NCI-H2081 treated with DMSO at 0.1 percent for 48 hours (cell line): ENCODE measurements at places on chromosomes 12 and 14.

DNA sequence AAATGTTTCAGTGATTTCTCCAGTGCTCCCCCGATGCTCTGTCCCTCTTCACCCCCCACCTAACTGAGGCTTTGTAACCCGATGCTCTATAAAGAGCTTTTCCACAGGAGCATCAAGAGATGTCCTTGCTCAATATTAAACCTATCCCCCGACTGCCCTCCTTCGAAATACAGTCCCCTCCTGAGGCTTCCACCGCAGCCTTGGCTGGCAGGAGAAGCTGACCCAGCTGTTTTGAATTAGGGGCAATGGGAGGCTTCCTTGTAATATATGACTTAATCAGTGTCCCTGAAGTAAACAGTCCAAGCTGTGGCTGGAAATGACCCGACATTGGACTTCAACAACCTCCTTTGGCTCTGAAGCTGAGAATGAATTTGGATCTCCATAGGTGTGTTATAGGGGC, 62.4 kb downstream of the TMEM30B start:
- DNase-seq, result no peak

- no peak for DNase-seq
These were observed 4.6 kb upstream of the LRRC23 start for GRCh38 chr12:6899837-6900519.

DNA sequence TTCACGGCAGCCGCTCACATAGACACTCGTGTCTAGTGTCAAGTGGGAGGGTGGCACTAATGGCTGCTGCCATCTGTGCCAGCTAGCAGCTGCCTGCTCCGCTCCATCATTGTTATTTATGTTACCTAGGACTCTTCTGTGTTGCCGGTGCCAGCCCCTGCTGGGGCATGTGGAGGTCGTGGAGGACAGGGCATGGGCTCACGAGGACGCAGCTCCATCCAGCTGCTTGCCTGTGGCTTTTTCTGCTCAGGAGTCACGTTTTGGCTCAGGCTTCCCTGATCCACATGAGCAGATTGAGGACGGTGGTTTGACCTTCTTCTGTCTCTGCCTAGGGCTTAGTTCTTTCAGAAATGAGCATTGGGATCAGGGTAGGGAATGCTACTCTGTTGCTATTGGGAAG, 31.2 kb downstream of the TPCN1 start:
- DNase-seq, result no peak

- DNase-seq, result no peak
These were observed 699 bp downstream of the MGAT2 start for GRCh38 chr14:49621114-49621881.

DNA sequence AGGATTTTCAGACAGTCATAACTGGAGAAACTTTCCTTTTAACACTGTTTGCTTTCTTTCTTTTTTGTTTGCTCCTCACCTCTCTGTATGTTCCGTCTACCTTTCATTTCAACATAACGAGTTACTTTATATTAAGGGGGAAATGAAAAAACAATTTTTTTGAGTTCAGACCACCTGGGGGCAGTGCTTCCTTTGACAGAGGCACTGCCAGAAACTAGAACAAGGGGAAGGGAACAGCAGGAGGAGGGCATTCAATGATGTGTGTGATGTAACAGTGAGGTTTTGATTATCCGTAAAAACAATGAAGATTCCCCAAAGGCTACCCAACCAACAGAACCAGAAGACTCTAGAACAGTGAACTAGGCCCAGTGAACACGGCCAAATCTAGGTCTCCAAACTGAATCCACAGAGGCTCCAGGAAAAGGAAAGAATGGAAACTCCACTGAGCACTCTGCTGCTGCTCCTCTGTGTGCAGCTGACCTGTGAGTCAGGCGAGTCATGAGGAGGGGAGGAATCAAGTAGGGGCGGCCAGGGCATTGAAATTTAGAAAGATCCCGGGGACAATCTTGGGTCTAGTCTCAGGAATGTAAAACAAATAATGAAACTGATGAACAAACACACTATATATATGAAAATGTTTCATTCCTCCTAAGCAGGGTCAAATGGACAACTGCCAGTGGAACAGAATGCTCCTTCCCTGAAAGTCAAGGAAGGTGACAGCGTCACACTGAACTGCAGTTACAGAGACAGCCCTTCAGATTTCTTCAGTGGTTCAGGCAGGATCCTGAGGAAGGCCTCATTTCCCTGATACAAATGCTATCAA, 323.5 kb downstream of the DAD1 start:
- no peak for DNase-seq

GRCh38 chr12:26162905-26163304, 32.5 kb upstream of the SSPN start:
- no peak for DNase-seq

DNA sequence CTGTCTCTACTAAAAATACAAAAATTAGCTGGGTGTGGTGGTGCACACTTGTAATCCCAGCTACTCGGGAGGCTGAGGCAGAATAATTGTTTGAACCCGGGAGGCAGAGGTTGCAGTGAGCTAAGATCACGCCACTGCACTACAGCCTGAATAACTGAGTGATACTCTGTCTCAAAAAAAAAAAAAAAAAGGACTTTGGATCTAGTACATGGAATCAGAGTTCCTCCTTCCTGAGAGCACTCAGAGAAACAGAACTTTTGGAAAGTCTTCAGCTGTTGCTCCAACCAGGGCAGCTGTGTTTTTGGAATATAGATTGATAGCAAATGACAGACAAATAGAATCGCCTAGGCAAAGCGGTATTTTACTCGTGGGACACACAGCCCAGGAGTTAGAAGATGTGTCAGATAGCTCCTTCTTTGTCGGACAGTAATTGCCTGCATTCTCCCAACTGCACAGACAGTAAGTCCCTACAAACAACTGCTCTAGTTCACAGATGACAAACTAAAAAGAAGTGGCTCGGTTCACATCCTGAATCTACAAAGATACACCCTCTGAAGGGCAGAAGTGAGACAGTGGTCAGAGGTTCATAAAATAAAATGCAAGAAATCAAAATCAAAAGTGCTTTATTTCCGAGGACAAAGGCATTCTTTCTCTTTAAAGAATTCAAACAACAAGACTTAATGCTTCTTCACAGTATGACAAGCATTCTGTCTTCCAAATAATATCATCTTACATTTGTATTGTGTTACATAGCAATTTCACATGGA, 17.1 kb upstream of the NEK9 start:
- DNase-seq, result no peak

DNA sequence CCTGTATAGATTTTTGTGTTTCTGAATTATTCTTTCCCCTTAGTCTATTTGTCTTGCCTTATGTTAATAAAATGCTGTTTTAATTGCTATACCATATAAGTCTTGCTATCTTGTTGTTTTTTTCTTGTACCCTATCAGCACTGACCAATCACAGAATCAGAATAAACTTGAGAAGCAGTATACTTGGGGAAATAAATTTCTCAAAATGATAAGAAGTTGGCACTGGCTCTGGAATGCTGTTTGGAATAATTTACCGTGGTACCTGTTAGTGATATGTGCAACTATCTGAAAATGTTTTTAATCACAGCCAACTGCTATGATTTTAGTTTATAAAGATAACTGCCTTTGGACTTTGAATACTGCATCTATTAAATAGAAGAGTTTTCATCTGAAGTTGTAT, 37.9 kb upstream of the EPS8 start:
- DNase-seq, result no peak

GRCh38 chr14:58914279-58914855, 274.1 kb upstream of the DAAM1 start:
- no peak for DNase-seq

- no peak for DNase-seq
These were observed 24.1 kb downstream of the ITPR2 start for GRCh38 chr12:26808766-26809476.

DNA sequence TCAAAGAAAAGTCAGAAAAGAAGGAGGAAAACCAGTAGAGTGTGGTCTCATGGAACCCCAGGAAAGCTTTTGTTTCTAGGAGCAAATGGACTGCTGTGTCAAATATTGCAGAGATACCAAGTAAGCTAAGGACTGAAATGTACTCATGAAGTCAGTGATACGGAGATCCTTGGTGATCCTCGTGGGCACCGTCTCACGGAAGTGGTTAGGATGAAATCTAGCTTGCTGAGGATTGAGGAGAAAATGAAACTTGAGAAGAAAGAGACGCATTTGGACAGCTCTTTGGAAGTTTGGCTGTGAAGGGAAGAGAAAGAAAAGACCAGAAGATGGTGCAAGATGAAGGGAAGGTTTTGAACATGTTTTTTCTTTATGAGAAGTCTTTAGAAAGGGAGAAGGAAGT, 104.0 kb upstream of the CCND2 start:
- DNase-seq, result no peak

DNA sequence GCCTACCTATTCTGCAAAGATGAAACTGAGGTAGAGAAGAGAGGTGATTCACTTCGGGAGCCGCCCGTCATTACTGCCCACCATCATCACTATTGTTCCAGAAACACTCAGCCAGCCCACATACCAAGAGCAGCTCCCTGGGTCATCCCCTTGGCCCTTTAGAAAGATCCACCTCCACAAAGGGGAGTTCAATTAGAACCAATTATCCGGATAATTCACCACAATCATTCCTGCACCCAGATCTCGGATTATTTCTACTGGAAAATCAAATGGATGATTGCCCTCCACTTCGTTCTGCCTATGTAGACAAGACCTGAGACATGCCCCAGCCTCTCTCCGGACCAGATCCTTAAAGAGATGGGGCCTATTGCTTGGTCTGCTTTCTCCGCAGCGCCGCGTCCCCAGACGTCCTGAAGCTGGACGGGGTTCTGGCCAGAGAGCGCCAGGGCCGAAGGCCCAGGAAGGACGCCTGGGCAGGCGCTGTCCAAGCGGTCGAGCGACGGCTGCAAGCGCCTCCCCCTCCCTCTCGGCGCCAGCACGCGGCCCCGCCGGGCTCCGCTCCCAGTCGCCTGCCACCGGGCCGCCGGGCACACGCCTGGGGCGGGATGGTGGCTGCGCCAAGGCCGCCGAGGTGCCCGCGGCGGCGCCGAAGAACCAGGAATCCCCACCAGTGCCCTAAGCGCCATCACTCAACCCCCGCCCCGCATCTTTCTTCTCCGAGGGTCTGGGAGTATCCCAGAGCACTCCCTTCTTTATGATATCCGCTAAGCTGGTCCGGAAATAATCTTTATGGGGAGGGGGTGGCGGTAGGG, 1.3 kb upstream of the ASCL1 start:
- no peak for DNase-seq
